ENCODE measurements at places on chromosomes 4 and X.

- no peak for DNase-seq
Observed at GRCh38 chr4:42050516-42051249, 60.4 kb downstream of the SLC30A9 start.

GRCh38 chr4:36267486-36268268, 13.7 kb upstream of the DTHD1 start:
- DNase-seq = no peak

- DNase-seq = no peak
Observed at GRCh38 chrX:154351183-154352011, 23.0 kb downstream of the FLNA start.

DNA sequence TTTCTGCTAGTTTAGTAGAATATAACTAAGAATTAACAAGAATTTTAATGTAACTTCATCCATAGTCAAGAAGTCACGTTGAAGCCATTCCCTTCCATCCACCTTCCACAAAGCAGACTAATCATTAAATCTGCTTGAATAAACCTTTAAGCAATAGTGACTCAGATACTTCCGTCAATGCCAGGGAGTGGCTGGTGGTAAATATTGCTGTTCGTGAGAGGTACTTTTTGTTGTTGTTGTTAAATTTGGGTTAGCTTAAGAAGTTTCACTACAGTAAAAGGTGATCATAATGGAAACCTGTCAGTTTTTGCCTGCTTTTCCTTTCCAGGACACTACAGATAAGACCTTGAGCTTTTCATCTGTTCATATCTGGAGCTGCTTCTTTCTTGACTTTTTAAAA, 316.3 kb downstream of the TMA16 start:
- DNase-seq = no peak

DNA sequence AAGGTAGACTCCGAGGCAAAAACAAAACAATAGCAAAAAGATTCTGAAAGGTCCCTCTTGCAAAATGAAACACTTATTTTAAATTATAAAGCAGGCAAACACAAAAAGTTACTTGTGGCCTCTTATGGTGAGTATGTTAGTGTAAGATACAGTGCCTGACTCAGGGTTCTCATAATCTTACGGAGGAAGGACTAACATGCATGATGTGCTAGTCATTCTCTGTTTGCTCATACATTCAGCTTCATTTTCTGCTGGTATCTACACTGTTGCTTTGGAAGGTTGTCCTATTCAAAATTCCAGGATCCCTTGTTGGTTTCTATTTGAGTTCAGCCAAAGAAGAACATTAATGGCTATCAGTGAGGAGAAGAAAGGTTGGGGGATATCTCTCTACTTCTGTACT, 249.1 kb upstream of the FAM47A start:
- DNase-seq = no peak

DNA sequence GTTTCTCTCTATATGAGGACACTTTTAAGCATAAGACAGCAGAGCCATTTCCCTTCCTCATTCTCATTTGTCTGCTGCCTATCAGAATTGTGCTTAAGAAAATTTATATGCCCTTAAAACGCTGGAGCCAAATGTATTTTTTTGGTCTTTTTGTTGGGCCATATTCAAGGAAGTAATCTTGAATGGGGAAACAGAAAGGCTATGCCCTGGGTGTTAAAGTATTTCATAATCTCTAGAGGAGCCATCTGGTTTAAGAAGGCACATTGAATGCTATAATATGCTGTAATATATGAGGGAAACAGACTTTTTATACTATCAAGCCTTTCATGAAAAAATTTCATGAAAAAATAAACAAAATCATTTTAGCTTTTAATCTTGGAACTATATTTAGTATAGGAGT, 4.3 kb downstream of the DMD start:
- no peak for DNase-seq

- DNase-seq = no peak
Observed at GRCh38 chrX:154600759-154601374, 15.9 kb downstream of the CTAG1A start.

DNA sequence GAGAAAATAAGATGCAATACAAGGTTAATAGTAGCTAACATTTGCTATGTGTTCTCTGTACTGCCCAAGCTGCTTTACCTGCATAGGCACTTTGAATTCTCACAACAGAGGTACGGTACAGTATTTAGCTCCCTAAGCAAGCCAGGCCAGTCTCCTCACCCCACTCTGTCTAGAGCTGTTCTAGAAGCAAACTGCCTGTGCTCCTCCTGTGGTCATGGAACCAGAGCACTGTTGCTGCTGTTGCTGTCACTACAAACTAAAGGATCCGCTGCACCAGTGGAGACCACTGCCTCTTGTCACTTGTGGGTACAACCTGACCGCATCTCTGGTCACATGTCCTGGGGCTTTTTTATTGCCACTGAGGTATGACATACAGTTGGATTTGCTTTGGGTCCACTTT, 19.6 kb downstream of the ZNF330 start:
- no peak for DNase-seq

GRCh38 chr4:40307627-40308497, 27.3 kb upstream of the CHRNA9 start:
- DNase-seq = peak; percentile 63
